ENCODE measurements at places on chromosomes 16 and 17.

- DNase-seq: no peak
Measured at GRCh38 chr17:31275116-31275515, 21.9 kb downstream of the OMG start.

DNA sequence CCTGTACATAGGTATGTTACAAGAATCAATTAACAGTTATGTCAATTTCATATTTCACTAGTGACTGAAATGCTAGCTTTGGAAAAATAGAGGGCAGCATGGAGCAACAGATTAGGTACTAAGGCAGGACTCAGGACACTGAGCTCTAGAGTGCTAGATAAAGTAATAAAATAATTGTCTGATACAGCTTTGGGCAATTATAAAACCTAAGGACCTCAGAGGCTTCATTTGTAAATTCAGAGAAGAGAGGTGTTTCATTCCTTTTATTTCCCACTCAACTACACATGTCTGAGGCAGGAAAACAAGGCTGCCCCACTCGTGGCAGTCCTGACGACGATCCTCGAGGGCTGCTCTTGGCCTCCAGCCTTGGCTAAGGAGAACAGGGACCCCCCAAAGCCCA is 81.5 kb downstream of the CA4 start:
- peak; percentile 33 for DNase-seq

DNA sequence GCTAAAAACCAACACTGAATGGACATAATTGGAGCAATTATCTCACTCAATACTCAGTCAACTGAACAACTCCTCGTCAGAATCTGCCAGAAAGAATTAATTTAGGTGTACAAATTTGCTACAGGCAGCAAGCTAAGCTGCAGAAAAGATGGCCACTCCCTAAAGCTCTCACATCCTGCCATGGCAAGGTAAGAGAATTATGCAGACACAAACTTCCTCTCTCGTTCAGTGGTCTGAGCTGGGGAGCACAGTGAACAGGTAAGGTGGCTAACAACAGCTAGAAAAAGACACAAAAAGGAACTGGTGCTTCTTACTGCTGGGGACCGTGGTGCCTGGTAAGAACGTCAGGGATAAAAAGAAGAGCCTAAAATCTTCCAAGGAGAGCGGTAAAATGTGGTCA is 74.9 kb upstream of the BCAR1 start:
- DNase-seq: no peak

DNA sequence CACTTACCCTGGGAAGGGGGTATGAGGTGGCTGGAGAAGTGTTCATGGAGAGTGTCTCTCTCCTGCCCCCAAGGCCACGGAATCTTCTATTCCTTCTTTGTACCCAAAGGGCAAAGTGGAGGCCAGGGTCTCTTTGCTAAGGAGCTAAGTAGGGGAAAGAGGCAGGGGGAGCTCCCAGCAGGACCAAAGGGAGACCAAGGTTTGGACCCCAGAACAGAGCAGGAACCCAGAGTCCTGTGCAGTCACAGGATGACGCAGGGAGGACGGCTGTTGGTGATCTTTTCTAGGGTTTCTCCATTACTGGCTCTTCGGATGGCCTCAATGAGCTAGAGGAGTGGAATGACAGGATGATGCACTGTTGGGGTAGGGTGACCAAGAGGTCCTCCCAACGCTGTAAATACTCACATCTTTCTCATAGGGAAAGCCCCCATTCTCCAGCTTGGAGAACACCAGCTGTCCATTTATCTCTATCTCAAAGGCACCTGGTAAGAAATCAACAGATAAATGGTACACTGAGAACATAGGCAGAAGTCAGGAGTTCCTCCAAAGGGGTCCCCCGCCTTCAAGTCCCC is 966 bp downstream of the MIEN1 start:
- no peak for DNase-seq
